ENCODE measurements at places on chromosomes 6 and 20.

- DNase-seq = no peak
Measured at GRCh38 chr6:129312880-129313279, 397.1 kb downstream of the ARHGAP18 start.

- no peak for DNase-seq
Measured at GRCh38 chr6:144059139-144059538, 36.2 kb downstream of the SF3B5 start.

- DNase-seq = no peak
Measured at GRCh38 chr6:14217728-14218518, 100.4 kb downstream of the CD83 start.

- no peak for DNase-seq
Measured at GRCh38 chr6:2817903-2818443, 23.7 kb downstream of the SERPINB1 start.

DNA sequence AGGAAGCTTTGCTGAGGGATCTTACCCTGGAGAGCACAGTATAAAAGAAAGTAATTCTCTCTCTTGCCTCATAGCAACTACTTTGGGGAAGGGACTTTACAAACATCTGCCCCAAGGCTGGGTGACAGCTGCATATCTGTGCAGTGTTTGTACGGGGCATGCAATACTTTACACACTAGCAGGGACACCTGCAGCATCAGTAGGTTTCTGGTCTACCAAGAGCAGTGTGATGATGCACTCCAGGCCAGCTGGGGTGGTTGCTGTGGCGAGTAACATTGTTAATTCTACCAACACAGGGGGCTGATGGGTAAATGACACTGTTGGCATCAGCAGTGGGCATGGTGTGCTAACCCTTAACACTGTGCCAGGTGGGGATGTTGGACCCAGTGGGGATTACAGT is 48.0 kb downstream of the ADTRP start:
- no peak for DNase-seq

All from kidney (tissue), 22 donors.